ENCODE measurements at places on chromosomes 5 and 9.
A peak's percentile ranks its signal among the peaks of the same experiment; 100 is the strongest.

DNA sequence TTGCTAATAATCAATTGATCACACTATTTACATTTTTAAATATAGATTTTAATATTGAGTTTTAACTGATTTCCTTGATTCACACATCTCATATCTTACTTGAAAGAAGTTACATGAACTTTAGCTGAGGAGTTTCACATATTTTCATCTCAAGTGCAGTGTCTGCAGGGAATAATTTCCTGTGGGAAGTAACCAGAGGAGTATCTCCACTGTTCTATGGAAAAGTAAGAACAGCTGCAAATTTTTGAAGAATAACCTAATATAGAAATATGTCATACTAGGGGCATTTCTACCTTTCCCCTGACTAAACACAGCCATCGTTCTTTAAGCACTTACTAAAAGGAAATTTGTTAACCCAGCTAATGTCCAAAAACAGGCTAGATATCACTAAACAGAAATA is 546.4 kb downstream of the EFNA5 start:
- no peak for DNase-seq

DNA sequence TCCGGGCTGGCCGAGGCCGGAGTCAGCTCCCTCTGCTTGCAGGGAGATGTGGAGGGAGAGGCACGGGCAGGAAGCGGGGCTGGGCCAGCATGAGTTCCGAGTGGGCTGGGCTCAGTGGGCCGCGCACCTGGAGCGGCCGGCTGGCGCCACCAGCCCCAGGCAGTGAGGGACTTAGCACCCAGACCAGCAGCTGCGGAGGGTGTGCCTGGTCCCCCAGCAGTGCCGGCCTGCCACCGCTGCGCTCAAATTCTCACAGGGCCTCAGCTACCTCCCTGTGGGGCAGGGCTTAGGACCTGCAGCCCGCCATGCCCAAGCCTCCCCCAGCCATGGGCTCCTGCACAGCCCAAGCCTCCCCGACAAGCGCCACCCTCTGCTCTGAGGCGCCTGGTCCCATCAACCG is 700.3 kb downstream of the DNAH5 start:
- DNase-seq, result no peak

GRCh38 chr5:67383451-67383850 is 186.9 kb upstream of the CD180 start:
- no peak for DNase-seq

DNA sequence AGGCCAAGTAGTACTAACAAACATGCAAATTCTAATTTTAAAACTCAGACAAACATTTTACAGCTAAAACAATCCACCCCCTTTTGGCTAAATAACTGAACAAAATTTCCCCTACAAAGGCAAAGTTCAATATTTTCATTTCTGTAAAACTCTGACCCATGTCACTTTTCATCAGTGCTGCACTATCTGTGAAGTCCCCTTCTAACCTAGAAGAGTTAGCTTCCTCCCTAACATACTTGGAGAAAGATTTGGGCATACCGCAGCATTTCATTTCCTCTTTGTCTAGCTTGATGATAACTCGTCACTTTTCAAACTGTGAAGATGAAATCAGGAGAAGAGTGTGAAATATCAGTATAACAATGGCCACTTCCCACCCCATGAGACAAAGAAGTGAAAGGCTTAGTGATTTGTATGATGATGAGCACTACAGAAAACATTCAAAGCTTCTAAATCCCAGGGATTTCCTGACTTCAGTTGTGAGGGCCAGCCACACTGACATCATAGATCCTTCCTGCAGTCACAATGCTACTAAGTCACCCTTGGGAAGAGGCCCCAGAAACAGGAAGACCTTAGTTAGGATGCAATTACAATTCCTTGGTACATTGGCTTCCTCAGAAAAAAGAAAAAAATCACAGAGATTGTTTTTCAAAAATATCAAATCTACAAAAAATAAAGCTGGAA is at the start of gene FAM81B:
Gene FAM81B, plus strand, starts transcription at position 555 of the 681 bp plus-strand sequence. Its CDS starts 24 bp downstream, at position 579.
- no peak for DNase-seq

- no peak for DNase-seq
Measured at GRCh38 chr9:13596383-13596970, 317.0 kb upstream of the MPDZ start.

GRCh38 chr9:22590336-22591033 is 143.9 kb downstream of the DMRTA1 start:
- DNase-seq, result no peak

GRCh38 chr5:170393958-170394357 is 4.8 kb upstream of the KCNMB1 start:
- no peak for DNase-seq

DNA sequence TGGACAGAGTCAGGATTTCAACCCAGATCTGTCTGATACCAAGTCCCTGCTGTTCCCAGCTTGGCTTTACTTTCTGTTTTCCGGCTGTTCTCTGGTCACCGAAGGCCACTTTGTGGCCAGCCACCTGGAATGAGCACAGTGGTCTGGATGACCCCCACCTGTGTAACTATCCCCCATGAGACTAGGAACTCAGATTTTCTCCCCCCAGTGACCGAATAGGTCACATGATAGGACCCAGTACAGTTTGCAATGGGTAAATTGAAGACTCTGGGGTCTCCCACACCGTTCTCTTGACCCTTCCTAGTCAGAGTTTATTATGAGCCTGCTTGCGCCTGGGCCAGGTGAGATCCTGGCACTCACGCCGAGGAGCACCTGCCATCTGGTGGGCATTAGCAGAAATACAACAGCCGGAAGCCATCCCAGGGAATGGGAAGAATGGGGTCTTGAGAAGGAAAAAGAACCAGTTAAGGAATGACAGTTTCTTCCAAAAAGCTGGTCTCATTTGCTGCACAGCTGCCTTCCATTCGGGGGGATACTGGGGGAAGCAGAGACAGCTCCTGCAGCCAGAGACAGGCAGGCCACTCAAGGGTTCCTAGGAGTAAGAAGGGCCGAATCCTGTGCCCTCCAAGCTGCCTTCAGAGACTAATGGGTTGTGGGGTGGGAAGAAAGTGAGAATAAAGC is 7.1 kb downstream of the PHYHD1 start:
- DNase-seq, result peak; percentile 13

GRCh38 chr5:98514215-98514614 is 259.2 kb upstream of the RGMB start:
- no peak for DNase-seq

- DNase-seq, result no peak
Measured at GRCh38 chr5:142551338-142552067, 134.4 kb downstream of the FGF1 start.

GRCh38 chr5:72509401-72509800 is 2.2 kb upstream of the ZNF366 start:
- no peak for DNase-seq

GRCh38 chr5:118777189-118777736 is 211.1 kb downstream of the DTWD2 start:
- no peak for DNase-seq

- DNase-seq, result no peak
Measured at GRCh38 chr9:116432051-116432450, 255.1 kb upstream of the TRIM32 start.

GRCh38 chr9:120774719-120775118 is 18.5 kb downstream of the FBXW2 start:
- DNase-seq, result no peak

GRCh38 chr9:86099701-86100364 is 475 bp upstream of the GOLM1 start:
- no peak for DNase-seq

DNA sequence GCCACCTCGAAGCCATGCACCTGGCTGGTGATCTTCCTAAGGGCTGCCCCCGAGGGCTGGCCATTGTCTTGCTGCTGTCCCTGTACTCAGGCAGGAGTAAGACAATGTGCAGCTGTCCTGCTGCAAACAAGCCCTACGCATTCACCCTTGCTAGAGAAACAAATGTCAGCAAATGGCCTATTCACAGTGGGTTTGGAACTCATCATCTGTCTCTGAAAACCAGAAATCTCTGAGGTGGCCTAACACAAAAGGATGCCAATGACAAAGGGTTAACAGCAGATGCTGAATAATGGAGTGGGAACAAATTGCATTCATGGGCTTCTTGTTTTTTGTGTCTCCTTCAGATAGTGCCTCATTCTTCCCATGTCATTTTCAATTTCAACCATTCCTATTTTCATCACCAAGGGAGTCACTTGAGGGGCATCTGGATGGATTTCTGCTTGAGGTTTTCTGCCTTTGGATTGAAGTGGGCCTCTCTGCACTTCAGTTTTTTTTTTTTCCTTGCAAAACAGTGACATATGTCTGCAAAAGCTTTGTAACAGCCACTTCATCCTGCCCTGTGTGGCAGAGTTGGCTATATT is 261.6 kb upstream of the VLDLR start:
- no peak for DNase-seq

- DNase-seq, result no peak
Measured at GRCh38 chr5:172064766-172065165, 58.3 kb upstream of the FBXW11 start.

DNA sequence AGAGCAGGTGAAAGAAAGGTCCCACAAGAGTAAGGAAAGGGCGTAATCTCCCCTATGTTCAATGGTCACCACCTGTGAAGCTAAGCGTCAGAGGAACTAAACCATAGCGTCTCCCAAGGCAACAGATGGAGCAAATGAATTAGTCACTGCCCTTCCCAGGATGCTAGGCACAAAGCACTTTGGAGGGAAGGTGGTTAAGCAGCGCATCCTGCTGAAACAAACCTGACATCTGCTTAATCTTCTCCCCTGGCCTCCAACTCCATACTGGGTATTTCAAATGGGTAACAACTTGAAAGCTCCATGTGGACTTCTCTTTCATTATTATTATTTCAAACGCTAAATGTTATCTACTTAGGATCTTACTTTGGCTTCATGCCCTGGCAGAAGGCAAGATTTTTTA is 227.3 kb downstream of the MLLT3 start:
- DNase-seq, result no peak

DNA sequence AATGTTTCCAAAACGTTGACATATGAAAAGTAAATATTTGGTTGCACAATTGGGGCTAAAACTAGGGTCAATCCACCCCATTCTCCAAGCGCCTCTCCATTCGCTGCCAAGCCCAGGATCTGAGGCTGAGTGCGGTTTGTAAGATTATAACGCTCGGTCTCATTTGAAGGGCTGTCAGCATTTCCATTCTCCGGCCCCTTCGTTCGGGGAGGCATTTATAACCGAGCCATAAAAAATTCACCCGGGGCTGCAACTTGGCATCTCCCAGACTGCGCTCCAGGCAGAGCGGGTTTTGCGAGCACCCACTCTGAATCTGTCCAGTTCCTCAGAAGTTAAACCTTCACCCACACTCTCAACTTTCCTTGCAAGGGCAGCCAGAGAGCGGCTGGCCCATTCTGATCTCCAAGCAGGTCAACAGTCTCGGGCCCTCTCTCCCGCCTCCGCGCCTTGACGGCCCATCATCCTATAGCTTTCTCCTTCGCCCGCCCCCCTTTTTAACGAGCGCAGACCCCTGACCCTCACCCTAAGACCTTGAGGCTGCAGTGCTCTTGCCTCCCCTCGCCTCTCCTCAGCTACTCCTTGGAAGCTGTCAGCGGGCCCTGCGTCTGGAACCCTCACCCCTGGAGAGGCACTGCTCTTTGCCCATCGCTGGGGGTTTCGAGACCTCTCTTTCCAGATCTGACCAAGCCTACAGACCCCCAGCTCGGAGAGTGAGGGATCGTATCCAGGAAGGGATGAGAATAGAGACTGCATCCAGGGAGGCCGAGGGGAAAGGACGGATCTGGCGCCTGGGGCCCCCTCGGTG is 1.1 kb downstream of the SLIT3 start:
- DNase-seq, result no peak

DNA sequence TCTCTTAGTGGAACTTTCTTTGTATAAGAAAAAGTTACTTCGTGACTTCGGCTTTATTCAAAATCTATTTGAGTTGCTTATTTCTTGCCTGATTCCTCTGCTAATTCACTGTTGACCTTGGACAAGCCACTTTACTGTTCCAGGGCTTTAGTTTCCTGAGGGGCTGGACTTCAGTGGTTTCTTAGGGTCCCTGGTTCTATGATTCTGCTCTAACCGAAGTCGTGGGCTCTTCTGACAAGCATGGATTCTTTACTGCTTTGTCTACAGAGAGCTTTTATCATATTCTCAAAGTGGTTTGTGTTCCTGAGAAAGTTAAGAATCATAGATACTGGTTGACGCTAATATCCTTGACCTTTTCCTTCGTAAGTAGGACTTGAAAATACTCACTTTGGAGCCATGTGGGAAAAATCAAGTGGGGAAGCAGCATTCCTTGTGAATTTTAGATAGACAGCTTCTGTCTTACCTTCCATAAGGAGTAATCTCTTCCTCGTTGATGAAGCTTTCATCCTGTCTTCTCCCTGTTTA is 21.1 kb downstream of the EXOSC2 start:
- no peak for DNase-seq

- no peak for DNase-seq
Measured at GRCh38 chr5:153777681-153778581, 260.8 kb downstream of the FAM114A2 start.

- DNase-seq, result no peak
Measured at GRCh38 chr9:114207034-114207810, 51.9 kb downstream of the COL27A1 start.

GRCh38 chr5:38466424-38467189 is 89.8 kb downstream of the LIFR start:
- no peak for DNase-seq

DNA sequence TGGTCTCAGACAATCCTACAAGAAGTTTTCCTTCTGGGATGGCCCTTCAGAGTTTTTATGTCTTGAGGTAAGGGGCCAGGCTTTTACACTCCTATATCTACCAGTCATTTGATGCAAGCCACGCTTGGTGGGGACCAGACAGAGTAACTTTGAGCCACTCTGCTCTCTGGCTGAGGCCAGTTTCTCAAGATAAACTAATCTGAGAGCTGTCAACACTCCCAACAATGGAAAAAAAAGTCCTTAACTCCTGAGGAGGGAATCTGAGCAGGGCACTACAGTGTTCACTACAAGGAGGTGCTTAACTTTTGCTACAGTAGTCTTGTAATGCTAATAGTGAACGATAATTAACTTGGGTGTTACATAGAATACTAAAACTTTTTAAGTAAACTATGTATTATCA is 62.7 kb downstream of the MRPS30 start:
- DNase-seq, result no peak

- no peak for DNase-seq
Measured at GRCh38 chr9:91301161-91301560, 60.6 kb downstream of the AUH start.

DNA sequence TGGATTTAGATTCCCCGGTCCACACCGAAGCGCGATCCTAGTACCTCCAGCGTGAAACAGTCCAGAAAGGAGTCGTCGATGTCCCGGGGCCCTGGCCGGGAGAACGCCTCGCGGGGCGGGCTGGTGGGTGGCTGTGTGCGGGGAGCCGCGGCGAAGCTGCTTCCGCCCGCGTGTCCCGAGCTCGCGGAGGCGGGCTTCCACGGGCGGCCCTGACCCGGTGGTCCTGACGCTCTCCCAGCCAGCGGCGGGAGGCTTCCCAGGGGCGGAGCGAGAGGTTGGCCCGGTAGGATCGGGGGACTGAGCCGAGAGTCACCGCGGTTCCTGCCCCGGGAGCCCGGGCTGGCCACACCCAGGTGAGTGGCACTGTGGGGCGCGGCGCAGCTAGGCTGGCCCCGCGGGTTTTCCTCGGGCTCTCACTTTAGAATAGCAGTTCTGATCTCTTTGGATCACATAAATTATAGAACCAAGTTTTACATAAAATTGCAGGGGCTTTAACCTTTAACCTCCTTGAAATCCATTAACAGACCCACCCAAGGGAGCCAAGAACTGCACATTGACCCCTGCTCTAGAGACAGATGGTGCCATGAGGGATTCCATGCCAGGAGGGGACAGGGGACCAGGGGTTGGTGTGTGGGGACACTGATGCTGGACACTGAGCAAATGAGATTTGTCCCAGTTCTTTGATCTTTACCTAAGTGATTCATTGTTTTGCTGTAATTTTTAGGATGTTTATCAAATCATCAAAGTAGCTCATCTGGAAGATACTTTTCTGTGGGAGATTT is 29.2 kb upstream of the IL31RA start:
- no peak for DNase-seq
